Chondrocyte (in vitro differentiated cells): ENCODE measurements at places on chromosomes 3 and 15. TPM values are rescaled to one million over a fixed set of nuclear protein-coding genes. Genes with fewer than 3 reads are reported as not detected.

- DNase-seq: peak; percentile 79
Measured at GRCh38 chr3:127384717-127385539, 97.1 kb upstream of the PRR20G start.

GRCh38 chr3:99638167-99638948 lies at the start of gene COL8A1:
Gene COL8A1, plus strand, starts transcription at chr3:99638594. Its CDS starts 152,089 bp downstream, at chr3:99790683.
- DNase-seq: peak; percentile 98

GPR87 gene
- total RNA-seq: not detected in 3 replicates

DNA sequence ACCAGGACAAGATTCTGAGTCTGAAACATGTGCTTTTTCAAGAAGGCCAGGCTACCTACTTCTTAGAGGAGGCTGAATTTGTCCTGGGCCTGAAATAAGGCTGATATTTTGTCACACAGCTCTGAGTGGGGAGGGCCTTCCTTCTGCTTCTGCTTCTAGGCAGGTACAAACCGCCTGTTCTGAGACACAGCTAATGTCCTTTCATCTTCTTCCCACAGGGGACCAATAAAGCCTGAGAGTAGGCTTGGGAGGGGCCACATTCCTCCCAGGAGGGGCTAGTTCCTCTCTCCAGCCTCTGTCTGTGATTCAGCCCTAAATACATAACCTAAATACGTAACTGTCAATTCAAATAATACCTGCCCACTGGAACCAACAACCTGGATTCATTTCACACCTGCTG lies 34.8 kb downstream of the CRYGS start:
- no peak for DNase-seq
